ENCODE measurements at places on chromosomes 1 and 21.

- DNase-seq, result no peak
Measured at GRCh38 chr1:43832998-43833397, 100.6 kb upstream of the ARTN start.

- no peak for DNase-seq
Measured at GRCh38 chr21:46424621-46425020, 34.1 kb upstream of the DIP2A start.

GRCh38 chr1:233375653-233376052, 48.1 kb downstream of the MAP3K21 start:
- no peak for DNase-seq

DNA sequence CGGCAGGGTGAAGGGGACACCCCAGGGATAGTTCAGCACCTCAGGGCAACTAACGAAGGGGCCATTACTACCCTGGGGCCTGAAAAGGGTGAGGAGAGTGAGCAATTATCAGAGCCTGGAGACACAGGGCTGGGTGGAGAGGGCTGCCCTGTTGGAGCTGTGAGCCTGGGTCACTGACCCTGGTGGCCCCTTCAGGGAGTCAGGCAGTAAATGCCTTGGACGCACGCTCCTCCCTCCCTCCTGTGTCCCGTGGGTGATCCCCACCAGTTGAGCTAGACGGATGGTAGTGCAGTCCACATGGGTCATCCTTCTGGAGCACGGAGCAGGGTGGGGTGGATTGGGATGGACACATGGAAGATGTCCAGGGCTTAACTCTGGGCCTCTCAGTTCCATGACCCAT, 305.3 kb downstream of the PTPRU start:
- no peak for DNase-seq

DNA sequence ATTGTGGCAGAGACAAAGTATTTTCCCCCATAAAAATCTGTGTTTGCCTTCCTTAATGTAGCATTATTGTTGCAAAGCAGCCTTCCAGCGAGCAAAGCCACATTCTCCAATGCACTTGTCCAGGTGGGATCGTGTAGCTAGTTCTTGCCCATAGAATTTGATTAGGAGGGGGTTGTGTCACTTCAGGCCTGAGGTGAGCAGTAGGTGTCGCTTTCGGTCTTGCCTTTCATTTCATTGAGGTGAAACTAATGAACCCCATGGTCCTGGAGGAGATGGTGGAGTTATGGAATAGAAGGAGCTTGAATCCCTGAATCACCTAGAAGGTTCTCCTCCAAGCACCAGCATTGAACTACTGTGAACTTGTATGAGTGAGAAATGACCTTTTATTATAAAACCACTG, 318.9 kb upstream of the PBX1 start:
- no peak for DNase-seq

DNA sequence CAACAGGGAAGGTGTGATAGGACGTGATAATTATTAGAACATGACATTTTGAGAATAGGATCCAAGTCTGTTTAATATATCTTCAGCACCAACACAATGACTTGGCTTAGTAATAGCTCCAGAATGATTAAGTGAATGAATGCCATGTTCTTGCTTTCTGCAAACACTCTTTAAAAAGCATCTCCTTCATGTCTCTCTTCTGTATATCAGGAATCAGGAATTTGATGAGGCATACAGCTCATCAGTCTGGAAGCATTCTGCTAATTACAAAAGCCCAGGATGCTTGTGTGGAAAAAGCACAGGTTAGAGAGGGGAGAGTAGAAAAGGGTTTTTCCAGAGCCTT, 113.0 kb upstream of the ZNF648 start:
- DNase-seq, result no peak

DNA sequence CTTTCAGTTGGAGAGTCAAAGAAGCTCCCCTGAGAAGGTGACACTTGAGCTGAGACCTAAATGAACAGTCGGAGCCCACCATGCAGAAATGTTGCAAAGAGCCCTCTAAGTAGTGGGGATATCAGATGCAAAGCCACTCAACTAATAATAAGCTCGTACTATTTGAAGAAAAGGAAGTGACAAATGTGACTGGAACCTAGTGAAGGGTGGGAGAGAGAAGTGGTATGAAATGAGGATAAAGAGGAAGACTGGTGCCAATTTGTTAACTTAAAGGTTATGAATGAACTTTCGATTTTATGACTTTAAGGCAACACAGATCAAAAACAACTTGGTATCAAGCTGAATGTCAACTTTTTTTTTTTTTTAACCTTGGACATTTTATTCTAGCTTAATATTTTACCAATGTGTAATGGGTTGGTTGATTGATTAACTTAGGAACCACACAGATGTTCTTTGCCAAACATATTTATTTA, 14.7 kb downstream of the LYPLAL1 start:
- no peak for DNase-seq

DNA sequence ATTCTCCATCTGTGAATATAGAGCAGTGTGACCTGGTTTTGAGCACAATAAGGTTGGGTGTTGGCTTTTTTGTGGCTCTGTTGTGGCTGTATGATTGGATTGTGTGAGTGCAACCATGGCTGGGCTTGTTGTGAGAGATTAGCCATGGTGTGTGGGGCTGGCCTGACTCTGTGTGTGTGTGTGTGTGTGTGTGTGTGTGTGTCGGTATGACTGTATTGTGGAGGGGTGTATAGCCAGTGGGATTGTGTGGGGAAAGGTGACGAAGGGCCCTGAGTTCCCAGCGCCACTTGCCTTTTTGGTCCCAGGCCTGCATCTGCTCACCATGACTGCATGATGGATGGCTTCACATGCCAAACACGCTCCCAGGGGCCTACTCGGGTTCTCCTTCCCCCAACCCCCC, 5.9 kb upstream of the SLC6A9 start:
- DNase-seq, result no peak

Measured in T-helper 22 cell (primary cell).